ENCODE measurements at places on chromosomes 4 and X.

DNA sequence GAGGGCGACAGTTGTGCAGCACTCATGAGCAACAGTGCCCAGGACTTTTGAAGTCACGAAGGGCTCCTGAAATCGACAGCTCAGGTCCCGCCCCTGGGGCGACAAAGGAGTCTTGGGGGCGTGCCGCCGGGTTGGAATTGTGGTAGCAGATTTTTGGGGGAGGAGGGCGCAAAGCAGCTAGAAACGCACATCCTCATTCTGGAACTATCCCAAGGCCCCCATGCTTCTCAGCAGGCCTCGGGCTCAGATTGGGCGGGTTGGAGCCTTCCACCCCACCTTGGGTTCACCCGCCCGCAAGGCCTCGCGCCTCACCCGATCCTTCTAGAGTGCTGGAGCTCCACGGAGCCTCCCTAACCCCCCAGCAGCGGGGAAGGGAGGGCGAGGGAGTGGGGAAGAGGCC, 85.5 kb downstream of the HPRT1 start:
- no peak for DNase-seq

- no peak for DNase-seq
These were observed 339.1 kb downstream of the ARHGAP10 start for GRCh38 chr4:148071009-148071408.

DNA sequence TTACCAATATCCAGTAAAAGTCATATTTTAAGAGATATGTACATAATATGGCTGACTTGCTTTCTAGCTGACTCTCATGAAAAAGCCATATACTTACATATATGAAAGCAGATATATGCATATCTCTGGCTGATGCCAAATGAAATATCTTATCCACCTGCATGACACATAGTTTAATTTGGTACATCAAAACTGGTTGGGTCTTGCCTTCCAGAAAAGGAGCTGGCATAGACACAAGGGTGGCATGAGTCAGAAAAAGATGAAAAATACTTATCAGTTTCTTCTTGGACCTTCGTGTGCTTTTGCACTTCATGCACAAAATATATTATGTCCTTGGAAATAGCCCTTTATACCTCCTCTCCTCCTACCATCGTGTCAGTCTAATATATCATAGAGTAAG, 32.1 kb downstream of the TIGD4 start:
- no peak for DNase-seq

DNA sequence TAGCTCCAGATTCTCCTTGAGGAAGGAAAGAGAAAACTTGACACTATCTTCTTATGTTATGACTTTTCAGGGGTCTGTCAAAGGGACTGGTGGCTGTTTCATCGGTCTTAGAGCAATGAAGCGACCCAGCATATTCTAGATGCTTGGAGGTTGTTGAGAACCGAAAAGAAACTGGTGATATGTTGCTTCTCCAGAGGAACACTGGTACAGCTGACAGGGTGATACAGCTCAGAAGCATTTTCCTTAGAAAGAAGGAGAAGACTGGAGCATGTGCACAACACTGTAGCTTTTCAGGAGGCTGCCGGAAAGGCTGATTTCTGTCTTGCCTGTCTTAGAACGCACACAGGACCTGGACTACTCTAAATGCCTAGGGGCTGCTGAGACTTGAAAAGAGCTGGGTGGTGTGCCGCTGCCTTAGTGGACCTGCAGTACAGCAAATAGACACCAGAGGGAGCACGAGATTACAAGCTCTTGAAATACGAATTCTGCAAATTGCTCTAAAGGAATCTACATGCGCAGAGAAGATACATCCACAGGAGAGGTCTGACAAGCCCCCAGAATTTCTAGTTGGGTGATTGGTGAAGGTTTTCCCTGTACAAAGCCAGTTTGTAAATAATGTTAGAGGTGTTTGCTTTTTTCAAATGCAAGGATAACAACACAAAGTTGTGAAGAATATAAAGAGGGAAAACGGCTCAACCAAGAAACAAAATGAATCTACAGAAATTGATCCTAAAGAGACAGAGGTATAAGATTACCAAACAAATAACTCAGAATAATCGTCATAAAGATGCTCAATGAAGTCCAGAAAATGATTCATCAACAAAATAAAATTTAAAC, 223.1 kb upstream of the DMD start:
- DNase-seq: peak; percentile 50

DNA sequence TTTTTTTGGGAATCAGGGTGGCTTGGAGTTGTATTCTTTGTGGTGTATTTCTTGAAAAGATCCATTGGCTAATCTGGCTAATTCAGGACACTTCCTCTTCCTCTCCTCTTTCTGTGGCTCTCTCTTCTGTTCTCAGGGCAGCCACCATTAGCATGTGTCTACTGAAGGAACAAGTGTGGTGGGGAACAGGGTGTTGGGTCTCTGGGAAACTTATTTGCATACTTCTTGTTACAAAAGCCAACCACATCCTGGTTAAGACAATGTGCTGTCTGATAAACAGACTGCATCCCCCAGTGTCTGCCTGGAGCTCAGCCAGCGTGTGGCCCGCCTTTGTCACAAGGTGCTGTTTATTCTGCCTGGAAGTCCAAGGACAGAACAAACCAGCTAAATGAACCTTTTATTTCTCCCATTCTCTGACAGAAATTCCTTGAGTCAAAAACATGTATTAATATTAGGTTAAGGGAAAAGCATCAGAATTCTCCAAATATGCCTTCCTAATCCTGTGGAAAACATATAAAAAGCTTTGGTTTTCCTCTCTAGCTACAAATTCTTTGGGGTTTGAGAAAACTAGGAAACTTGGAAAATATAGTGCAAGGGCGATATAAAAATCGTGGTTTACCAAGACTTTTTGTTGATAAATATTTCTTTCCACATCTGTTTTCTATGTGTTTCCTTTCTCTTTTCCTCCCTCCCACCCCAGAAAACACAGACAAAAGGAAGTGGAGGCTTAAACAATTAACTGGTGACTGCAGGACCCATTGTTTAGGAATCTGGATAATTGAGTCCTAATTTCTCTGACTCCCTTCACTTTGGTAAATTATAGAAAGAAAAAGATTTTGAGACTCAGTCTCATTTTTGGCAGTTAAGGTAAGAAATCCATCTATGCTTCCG, 203.6 kb downstream of the SPRY1 start:
- DNase-seq: no peak

DNA sequence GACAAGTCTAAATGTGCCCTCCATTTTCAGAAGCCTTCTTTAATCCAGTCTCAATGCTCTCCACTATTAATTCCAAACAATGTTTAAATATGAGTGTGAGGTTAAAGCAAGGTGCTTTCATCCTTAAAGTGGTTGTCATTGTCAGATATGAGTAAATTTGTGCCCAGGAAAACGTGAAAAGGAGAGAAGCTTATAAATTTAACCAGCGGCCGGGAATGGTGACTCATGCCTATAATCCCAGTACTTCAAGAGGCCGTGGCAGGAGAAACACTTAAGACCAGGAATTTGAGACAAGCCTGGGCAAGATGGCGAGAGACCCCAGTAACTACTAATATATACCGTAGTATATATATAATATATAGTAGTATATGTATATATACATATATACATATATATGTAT, 270.0 kb downstream of the ARHGAP24 start:
- DNase-seq: no peak

DNA sequence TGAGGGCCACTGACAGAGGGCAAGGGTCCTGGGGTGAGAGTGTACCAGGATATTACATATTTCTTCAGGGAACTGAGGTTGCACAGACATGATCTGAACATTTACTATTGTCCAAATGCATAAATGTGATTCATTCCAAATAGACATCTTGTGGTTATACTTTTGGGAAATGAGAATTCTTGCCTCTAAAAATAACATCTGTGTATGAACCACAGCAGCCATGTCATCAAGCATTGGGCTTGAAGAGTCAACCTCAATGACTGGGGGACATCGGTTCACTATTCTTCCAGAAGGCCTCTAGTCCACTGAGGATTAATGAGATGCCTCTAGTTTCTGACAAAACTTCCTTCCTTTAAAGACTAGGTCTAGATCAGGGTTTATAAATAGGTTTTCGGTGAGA, 193.1 kb upstream of the GPC4 start:
- no peak for DNase-seq

- DNase-seq: no peak
These were observed 28.2 kb downstream of the HTT-AS start for GRCh38 chr4:3046162-3046561.
